ENCODE measurements at places on chromosomes 7 and 10. TPM values are rescaled to one million over a fixed set of nuclear protein-coding genes. Genes with fewer than 3 reads are reported as not detected.

GARIN1A gene
- 0.82 TPM for total RNA-seq

CCL24 gene
- total RNA-seq, result 1.7 TPM

ADIRF gene
- total RNA-seq, result 46.2 TPM

ACTL6B gene
- total RNA-seq, result not detected

CYP3A7 gene
- total RNA-seq, result 0.35 TPM

SEMA4G gene
- 8.5 TPM for total RNA-seq

CYP2C9 gene
- 2.9 TPM for total RNA-seq

SPAG6 gene
- total RNA-seq, result 1.2 TPM

NANOS1 gene
- 1.9 TPM for total RNA-seq

INPP5A gene
- total RNA-seq, result 38.6 TPM

All from metanephros (tissue), 2 donors.